Hindlimb muscle (tissue), 1 donor: ENCODE measurements at places on chromosomes 11 and 22.

GRCh38 chr22:50314081-50314454 lies 6.6 kb upstream of the PLXNB2 start:
- no peak for DNase-seq

- no peak for DNase-seq
Measured at GRCh38 chr11:108632041-108632704, 32.7 kb upstream of the DDX10 start.

DNA sequence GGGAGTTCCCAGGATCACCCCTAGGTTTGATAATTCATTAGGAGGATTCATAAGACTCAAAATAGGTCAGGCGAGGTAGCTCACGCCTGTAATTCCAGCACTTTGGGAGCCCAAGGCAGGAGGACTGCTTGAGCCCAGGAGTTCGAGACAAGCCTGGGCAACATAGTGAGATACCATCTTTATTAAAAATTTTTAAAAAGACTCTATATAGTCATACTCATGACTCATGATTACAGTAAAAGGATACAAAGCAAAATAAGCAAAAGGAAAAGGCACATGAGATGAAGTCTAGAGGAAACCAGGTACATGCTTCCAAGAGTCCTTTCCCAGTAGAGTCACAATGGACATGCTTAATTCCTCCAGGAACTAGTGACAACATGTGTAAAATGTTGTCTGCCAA lies 13.9 kb upstream of the PTS start:
- DNase-seq = no peak

- DNase-seq = no peak
Measured at GRCh38 chr11:134481135-134481534, 69.1 kb upstream of the B3GAT1 start.

DNA sequence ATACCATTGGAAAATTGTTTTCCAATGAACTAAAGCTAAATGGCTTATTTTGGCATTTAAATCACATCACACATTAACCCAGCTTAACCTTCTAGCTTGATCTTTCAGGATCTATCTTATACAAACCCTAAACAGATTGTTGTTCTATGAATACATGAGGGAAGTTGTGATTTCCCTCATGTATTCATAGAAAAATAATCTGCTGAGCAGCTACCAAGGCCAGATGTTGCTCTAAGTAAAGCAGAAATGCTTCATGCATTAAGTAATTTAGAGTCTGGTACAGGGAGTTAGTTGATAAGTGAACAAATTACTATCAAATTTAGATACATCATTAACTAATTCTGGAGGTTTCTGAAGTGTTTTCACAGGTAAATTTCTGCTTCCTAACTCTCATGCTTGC lies 204.6 kb upstream of the ANO3 start:
- no peak for DNase-seq

DNA sequence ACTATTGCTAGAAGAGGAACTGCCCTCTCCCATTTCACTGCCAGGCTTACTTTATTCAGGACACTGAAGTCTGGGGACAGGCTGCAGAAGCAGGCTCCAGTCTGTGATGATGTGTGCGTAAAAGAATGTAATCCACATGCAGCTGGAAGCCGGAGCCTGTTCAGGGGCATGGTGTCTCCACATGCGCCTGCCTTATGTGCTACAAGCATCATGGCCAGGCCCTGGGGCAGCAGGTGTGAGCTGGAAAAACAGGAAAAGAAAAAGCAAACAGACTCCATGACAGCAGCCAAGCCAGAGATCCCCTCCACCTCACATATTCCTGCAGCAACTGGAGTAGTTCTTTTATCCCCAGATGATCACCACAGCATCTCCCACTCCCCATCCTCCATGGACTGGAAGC lies 33.4 kb downstream of the ARFGAP2 start:
- DNase-seq = peak; percentile 68

GRCh38 chr11:44377121-44377520 lies 67.2 kb upstream of the ALX4 start:
- no peak for DNase-seq

GRCh38 chr11:123608371-123608770 lies 46.1 kb downstream of the SCN3B start:
- no peak for DNase-seq

DNA sequence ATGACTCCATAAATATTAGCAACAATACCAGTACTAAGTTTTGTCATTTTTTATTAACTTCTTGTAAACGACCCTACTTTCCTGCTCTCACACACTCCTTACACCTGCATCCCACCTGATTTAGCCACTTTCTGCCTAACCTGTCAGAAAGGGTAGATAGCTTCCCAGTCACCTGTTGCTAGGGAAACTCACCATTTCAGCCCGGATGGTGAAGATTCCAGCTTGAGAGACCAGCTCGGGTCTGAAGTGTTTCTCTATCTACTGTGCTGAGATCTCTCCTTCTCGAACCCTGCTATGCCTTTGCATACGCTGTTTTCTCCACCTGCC lies at the start of gene PARVG:
PARVG (plus strand) TSS at position 220 of the 327 bp plus-strand sequence. CDS start 2,405 bp downstream, outside the sequence.
- DNase-seq = no peak

DNA sequence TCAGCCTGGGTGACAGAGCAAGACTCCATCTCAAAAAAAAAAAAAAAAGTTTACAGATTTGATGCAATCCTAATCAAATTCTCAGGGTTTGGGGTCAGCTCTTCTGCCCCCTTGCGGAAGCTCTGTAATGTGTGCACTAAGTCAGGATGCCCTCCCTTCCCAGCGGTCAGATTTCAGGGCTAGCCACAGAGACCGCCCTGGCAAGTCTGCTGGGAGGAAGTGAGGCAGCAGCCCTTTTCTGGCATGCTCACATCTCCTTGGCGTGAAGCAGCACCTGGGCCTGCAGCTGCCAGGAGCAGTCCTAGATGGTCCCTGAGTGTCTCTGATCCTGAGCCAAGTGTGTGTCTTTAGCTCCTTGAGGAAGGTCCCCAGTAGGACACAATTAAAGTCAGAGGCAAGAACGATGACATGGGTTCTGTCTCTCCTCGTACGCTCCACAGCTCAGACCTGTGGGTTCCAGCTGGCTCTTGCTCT lies 10.9 kb upstream of the APOBEC3C start:
- peak; percentile 81 for DNase-seq

- no peak for DNase-seq
Measured at GRCh38 chr11:4017129-4017528, 77.5 kb upstream of the RRM1 start.

GRCh38 chr11:107427569-107428180 lies 29.9 kb downstream of the CWF19L2 start:
- DNase-seq = no peak

- no peak for DNase-seq
Measured at GRCh38 chr11:10122326-10123197, 171.5 kb downstream of the SBF2 start.

DNA sequence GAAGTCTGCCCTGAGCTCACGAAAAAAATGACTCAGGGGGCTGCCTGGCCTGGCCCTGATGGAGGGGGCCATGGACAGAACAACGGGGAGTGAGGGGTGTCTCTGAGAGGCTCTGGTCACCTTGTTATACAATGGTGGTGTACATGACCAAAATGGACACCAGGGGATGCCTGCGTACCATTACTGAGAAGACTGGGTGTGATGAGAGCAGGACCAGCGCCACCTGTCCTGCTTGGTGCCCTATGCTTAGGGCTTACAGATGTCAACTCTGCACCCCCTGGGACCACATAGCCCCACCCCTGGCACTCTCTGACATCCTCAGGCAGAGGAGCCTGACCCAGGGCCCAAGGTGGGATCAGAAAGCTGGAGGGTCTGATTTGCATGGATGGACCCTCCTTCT lies 104.8 kb downstream of the ZNF280B start:
- DNase-seq = no peak

- DNase-seq = no peak
Measured at GRCh38 chr11:4626207-4627099, 10.8 kb upstream of the OR51D1 start.

DNA sequence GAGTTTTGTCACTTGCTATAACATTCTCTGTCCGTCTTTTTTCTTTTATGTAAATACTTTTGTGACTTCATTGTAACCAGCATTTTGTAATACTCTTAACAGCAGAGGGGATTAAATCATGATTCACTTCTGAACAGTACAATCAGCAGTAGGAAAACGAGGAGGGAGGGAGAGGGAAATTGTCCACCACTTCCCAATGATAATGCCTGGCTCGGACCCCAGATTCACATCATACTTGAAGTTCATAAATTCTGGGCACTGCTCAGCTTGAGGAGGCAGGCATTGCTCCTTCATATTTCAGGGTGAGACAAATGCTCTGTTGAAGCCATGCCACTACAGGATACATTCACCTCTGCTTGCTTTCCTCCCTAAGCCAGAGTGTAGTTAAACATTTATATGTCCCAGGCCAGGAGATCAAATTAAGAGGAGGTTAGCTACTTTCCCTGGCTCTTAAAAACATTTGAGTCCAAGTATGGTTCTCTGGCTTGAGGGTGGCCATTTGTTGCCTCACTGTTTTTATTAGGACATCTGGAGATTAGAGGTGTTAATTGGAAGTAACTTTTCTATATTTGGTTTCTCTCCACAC lies 129.0 kb upstream of the LDLRAD3 start:
- DNase-seq = peak; percentile 27

GRCh38 chr11:75474240-75474639 lies 41.2 kb upstream of the KLHL35 start:
- no peak for DNase-seq

- no peak for DNase-seq
Measured at GRCh38 chr11:68150037-68150436, 28.8 kb upstream of the CHKA start.

GRCh38 chr11:95267601-95268213 lies 36.7 kb upstream of the SESN3 start:
- DNase-seq = no peak

DNA sequence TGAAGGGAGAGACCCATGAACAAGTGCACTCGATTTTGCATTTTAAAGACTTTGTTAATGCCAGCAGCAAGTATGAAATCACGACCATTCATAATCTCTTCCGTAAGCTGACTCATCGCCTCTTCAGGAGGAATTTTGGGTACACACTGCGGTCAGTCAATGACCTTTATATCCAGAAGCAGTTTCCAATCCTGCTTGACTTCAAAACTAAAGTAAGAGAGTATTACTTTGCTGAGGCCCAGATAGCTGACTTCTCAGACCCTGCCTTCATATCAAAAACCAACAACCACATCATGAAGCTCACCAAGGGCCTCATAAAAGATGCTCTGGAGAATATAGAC lies 5.9 kb downstream of the SERPIND1 start:
- no peak for DNase-seq

- no peak for DNase-seq
Measured at GRCh38 chr11:100592619-100593260, 94.3 kb upstream of the ARHGAP42 start.

DNA sequence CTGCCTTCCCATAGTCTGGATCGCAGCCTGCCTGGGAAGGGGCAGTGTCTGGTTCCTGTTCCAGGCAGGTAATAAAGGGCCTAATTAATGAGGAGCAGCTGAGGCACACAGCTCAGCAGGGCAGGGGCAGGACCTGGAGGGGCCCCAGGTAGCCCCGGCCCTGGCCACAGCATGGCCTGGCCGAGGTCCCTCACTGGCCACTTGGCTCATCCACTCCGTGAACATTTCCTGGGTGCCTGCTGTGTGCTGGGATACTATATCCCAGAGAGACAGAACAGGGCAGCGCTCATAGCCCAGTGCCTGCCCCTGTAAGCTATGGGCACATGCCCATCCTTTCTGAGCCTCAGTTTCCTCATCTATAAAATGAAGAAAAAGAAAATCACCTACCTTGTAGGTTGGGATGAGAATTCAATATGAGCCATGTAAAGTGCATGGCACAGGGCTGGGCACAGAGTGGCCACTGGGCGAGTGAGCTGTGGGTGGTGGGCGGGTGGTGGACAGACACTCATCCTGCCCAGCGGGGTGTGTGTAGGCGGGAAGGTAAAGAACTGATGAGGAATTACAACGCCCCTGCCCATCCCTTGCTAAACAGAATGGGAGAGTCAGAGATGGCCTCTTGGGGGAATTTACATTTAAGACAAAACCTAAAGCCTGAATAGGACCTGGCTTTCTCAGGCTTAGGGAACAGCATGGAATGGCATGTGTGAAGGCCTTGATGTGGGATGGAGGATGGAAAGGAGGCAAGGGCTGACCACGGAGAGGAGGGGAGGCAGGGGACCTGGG lies 9.2 kb downstream of the MYRF start:
- no peak for DNase-seq

DNA sequence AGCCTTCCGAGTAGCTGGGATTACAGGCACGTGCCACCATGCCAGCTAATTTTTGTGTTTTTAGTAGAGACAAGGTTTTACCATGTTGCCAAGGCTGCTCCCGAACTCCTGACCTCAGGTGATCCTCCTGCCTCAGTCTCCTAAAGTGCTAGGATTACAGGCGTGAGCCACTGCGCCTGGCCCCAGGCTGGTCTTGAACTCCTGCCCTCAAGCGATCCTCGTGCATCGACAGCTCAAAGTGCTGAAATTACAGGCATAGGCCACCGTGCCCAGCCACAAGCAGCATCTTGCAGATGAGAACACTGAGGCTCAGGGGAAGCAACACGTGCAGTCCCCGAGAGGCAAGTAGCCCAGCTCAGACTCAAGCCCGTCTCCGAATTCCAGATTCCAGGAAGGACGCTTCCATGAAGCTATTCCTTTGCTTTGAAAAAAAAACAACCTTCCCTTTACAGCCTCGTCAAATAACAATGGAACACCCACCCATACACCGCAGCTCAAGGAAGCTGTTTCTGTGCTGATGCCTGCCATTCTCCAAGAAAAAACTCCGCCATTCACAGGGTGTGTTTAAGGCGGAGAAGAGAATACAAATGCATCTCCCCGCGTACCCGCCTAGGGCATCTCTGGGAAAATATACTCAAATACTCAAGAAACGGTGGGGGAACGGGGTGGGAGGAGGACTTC lies 34.5 kb upstream of the PDGFB start:
- no peak for DNase-seq

DNA sequence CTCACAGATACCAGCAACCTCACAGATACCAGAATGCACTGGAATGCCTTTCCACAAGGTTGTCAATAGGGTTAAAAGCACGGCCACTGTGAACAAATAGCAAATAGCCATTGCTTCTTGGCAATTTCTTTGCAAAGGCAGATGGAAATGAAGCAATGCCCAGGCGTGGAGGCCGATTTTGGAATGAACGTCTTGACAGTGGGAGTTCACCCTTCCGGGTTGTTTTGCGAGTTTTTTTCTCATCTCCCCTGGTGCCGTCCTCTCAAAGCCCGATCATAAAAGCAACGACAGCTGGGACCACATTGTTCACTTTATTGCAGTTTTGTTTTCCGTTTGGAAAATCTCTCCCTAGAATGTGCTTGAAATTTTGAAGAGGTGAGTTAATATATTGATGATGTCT lies 38.0 kb upstream of the CD82 start:
- no peak for DNase-seq

GRCh38 chr22:33715237-33715985 lies 204.9 kb downstream of the LARGE1 start:
- no peak for DNase-seq

GRCh38 chr22:23544852-23545251 lies 35.2 kb downstream of the IGLL1 start:
- no peak for DNase-seq

- no peak for DNase-seq
Measured at GRCh38 chr11:31817621-31818424, 6.7 kb upstream of the PAX6 start.
